Endodermal cell (in vitro differentiated cells): ENCODE measurements at places on chromosomes 13 and 19. TPM values are rescaled to one million over a fixed set of nuclear protein-coding genes. Genes with fewer than 3 reads are reported as not detected.

The DENND1C gene
- total RNA-seq = 2.1 to 14.9 TPM (median 2.5 TPM) in 3 replicates

The NKPD1 gene
- total RNA-seq = 0.05 and 0.22 TPM in 2 replicates

The FUT6 gene
- not detected in 3 replicates for total RNA-seq

The URAD gene
- not detected in 2 replicates for total RNA-seq

The NLRP7 gene
- 0.93 to 1.8 TPM (median 1.1 TPM) in 3 replicates for total RNA-seq

The FSD1 gene
- total RNA-seq = 33.3 and 34.2 TPM in 2 replicates

The FAM124A gene
- total RNA-seq = 31.4 to 52.5 TPM (median 49.7 TPM) in 3 replicates

The MUC16 gene
- 0.11 and 0.13 TPM in 2 replicates for total RNA-seq

The GIPR gene
- 10.8 to 19.8 TPM (median 11.6 TPM) in 3 replicates for total RNA-seq

The PDE4C gene
- 1.1 and 1.3 TPM in 2 replicates for total RNA-seq

The SHD gene
- 5.8 to 6.6 TPM (median 6.6 TPM) in 3 replicates for total RNA-seq

The PDCD5 gene
- total RNA-seq = 84.8 to 107 TPM (median 100 TPM) in 3 replicates

The VSIG10L gene
- 11.4 and 11.5 TPM in 2 replicates for total RNA-seq

The SYNGR4 gene
- not detected in 3 replicates for total RNA-seq

The ZNF439 gene
- 1.1 and 1.4 TPM in 2 replicates for total RNA-seq

The NMRK2 gene
- 36.4 and 46.8 TPM in 2 replicates for total RNA-seq

The ZNF837 gene
- 1.7 to 3.1 TPM (median 2.9 TPM) in 3 replicates for total RNA-seq

The ADGRE3 gene
- not detected in 3 replicates for total RNA-seq

The ERICH4 gene
- total RNA-seq = not detected in 2 replicates

The SAFB gene
- total RNA-seq = 129 and 153 TPM in 2 replicates

The KIR2DL1 gene
- not detected in 2 replicates for total RNA-seq

The RFX1 gene
- total RNA-seq = 19.0 and 24.3 TPM in 2 replicates

The GARIN5A gene
- total RNA-seq = 6.4 and 8.3 TPM in 2 replicates

The KLK1 gene
- total RNA-seq = 0.75 and 1.5 TPM in 2 replicates

The CA11 gene
- 75.0 and 80.0 TPM in 2 replicates for total RNA-seq

The CDC16 gene
- 90.8 and 93.5 TPM in 2 replicates for total RNA-seq

The ATP12A gene
- total RNA-seq = 10.5 to 14.0 TPM (median 12.4 TPM) in 3 replicates

The TBC1D17 gene
- 40.7 to 62.8 TPM (median 42.1 TPM) in 3 replicates for total RNA-seq

The ZNF534 gene
- total RNA-seq = 0.43 and 0.62 TPM in 2 replicates

The PDE4A gene
- total RNA-seq = 1.2 to 1.9 TPM (median 1.7 TPM) in 3 replicates

The TLE6 gene
- total RNA-seq = 17.3 to 56.4 TPM (median 18.6 TPM) in 3 replicates

The ZNF524 gene
- 3.7 to 5.6 TPM (median 5.0 TPM) in 3 replicates for total RNA-seq

The PCSK4 gene
- 19.7 and 25.2 TPM in 2 replicates for total RNA-seq

The IGFL3 gene
- total RNA-seq = 1.6 to 4.4 TPM (median 2.1 TPM) in 3 replicates

The SGCG gene
- total RNA-seq = 0.15 and 0.27 TPM in 2 replicates

The LAIR1 gene
- 0.07 TPM in 1 of 3 replicates, not detected in the others for total RNA-seq

The HSPB6 gene
- 0.33 to 0.59 TPM (median 0.38 TPM) in 3 replicates for total RNA-seq

The GADD45B gene
- total RNA-seq = 23.6 and 24.3 TPM in 2 replicates

The ZNF296 gene
- 8.5 and 9.6 TPM in 2 replicates for total RNA-seq

The NOVA2 gene
- total RNA-seq = 0.91 to 2.4 TPM (median 1.3 TPM) in 3 replicates

The ZNF726 gene
- not detected in 3 replicates for total RNA-seq

The LILRA1 gene
- total RNA-seq = not detected in 3 replicates

The THAP8 gene
- 6.7 to 16.0 TPM (median 9.6 TPM) in 3 replicates for total RNA-seq

The MTUS2 gene
- total RNA-seq = 0.66 and 1.2 TPM in 2 replicates

The PNMA8A gene
- 16.8 to 33.2 TPM (median 32.5 TPM) in 3 replicates for total RNA-seq

The MEIOSIN gene
- 0.09 TPM in 1 of 2 replicates, not detected in the other for total RNA-seq
